ENCODE measurements at places on chromosomes 16 and 17.

DNA sequence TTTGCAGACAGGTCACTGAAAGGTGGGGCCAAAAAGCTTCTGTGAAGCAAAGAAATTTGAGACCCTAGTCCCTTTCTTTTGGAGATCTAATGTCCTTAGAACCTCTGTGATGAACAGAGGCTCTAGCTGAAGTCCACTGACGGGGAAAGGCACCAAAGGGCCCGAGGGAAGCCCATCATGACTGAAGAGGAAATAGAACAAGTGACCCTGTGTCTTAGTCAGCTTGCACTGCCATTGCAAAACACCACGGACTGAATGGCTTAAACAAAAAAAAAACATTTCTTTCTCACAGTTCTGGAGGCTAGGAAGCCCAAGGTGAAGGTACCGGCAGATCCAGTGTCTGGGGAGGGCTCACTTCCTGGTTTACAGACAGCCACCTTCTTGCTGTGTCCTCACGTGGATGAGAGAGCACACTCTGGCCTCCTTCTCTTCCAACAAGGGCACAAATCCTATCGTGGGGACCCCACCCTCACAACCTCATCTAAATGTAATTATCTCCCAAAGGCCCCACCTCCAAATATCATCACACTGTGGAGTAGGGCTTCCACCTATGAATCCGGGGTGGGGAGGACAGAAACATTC is 24.3 kb upstream of the ASGR2 start:
- H3K4me1 ChIP-seq: no peaks in the 10 kb centered on the region
- H3K36me3 ChIP-seq: no peaks in the 10 kb centered on the region
- no peak overlapping the region for H3K4me3 ChIP-seq
- H3K27ac ChIP-seq: no peak overlapping the region
- peaks cover 34% of the 10 kb centered on the region for H3K27me3 ChIP-seq

DNA sequence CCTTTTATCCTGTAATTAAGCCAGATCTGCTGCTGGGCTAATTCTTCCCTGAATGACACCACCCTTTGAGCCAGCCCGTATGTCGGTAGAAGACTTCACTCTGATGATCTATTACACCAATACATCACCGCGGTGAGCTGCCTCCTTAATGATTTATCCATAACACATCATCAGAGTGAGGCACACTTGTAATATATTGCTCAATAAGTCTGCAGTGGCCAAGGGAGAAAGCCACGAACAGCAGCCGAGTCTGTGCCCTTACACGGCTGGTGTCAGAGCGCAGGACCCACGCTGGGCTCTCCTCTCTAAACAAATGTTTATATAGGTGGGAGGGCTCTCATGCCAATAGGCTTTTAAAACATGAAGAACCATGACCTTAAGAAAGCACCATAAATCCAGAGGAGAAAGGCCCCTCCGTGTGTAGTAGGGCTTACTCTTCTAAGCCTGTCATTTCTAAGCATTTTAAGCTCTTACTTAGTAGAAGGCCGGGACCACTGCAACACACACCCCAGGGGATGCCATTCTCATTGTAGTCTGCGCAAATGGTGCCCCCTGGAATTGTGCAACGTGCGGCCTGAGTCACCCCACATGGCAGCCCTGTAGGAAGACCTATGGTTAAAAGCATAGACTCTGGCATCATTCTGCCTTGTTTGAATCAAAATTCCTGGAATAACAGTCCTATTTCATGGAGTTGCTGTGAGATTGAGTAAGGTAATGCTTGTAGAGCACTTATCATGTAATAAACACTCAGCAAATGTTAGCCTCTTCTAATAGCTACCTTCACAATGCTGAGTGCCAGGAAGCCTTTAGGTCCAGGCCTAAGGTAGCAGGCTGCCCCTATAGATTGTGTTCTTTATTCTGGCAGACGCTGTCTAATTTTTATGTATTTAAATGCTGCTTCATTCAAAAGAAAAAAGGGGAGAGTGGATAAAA is 26.1 kb downstream of the MRPS23 start:
- H3K27me3 ChIP-seq: peaks cover 14% of the 10 kb centered on the region
- H3K4me1 ChIP-seq: peaks cover 12% of the 10 kb centered on the region
- no peak overlapping the region for H3K4me3 ChIP-seq
- no peaks in the 10 kb centered on the region for H3K36me3 ChIP-seq
- peak; percentile 58 for DNase-seq

DNA sequence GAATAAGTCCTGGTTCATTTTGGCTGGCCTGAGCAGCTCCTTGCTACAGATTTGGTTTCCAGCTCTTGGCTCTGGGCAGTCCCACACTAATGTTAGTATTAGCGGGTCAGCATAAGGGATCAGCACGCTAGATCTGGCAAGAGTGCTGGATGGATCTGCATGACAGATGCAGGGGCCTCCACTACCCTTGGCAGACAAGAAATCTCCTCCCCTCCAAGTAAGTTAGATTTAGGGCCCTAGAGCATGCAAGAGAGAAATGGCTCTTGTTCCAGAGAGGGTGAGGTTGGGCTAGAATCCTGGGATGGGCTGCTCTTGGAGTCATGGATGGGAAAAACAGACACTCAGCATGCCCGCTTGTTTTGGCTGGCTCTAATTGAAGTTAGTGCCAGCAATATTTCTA is 414.3 kb downstream of the RBFOX1 start:
- H3K27me3 ChIP-seq: no peaks in the 10 kb centered on the region
- no peak for DNase-seq
- H3K4me3 ChIP-seq: no peak overlapping the region

- H3K4me1 ChIP-seq: no peaks in the 10 kb centered on the region
- no peak overlapping the region for H3K27ac ChIP-seq
- no peaks in the 10 kb centered on the region for H3K36me3 ChIP-seq
- no peak overlapping the region for H3K4me3 ChIP-seq
Measured at GRCh38 chr17:27834571-27834970, 34.2 kb upstream of the NOS2 start.

DNA sequence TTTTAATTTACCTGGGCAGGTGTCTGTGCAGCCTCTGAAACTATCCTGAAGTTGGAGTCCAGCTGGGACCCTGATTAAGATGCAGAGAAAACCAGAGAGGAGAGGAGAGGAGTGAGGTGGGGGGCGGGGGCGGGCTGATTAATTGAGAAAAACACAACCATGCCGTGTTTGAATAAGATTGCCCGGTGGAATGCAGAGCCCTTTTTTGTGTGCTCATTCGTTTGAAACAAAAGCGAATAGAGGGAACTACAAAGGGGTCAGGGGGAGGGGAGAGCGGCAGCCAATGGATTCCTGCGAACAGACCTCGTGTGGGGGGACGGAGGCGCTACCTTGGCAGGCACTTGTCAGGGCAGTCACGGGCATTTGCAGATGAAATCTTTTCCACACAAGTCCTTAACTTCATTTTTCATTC is 355.8 kb downstream of the SOX9 start:
- H3K4me3 ChIP-seq: no peak overlapping the region
- no peaks in the 10 kb centered on the region for H3K4me1 ChIP-seq

DNA sequence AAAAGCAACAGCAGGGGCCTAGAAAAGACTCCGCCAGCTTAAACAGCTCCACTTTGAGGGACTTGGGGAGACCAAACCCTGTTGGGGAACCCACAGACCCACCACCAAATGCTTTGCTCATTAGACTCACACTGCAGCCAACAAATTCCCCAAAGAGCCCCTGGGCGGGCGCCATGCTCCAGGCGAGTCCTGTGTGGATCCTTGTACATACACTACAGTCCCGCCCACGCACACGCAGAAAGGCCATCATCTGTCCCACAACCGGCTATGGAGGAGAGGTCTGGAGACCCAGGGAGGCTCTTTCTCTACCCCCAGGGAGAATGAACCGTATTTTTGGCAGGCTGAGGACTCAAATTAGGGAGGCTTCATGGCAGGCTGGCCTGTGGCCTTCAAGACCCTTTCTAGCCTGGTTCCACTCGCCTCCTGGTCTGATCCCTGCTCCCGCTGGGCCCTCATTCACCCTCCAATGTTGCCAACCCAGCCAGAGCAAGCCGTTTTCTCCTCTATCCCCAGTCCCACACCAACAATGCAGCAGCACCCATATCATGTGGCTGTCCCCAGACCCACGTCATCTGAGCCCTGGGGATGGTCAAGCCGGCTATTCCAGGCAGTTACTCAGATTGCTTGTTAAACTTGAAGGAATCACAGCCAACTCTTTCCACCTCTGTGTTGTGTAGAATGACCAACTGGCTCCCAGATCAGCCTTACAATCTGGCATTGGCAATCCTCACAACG is 27.2 kb downstream of the ZNF423 start:
- H3K27ac ChIP-seq: no peak overlapping the region
- no peak for DNase-seq
- H3K4me1 ChIP-seq: no peaks in the 10 kb centered on the region
- H3K27me3 ChIP-seq: no peaks in the 10 kb centered on the region

- no peaks in the 10 kb centered on the region for H3K4me1 ChIP-seq
- no peak overlapping the region for H3K27ac ChIP-seq
- no peaks in the 10 kb centered on the region for H3K36me3 ChIP-seq
- H3K27me3 ChIP-seq: no peaks in the 10 kb centered on the region
- no peak overlapping the region for H3K4me3 ChIP-seq
Measured at GRCh38 chr16:89641458-89642119, 15.9 kb downstream of the CHMP1A start.

GRCh38 chr17:38970804-38971203 is 3.6 kb upstream of the FBXO47 start:
- H3K27me3 ChIP-seq: no peaks in the 10 kb centered on the region
- H3K27ac ChIP-seq: no peak overlapping the region
- DNase-seq: no peak
- peaks cover 5% of the 10 kb centered on the region for H3K4me1 ChIP-seq
- no peaks in the 10 kb centered on the region for H3K36me3 ChIP-seq
- no peak overlapping the region for H3K4me3 ChIP-seq

DNA sequence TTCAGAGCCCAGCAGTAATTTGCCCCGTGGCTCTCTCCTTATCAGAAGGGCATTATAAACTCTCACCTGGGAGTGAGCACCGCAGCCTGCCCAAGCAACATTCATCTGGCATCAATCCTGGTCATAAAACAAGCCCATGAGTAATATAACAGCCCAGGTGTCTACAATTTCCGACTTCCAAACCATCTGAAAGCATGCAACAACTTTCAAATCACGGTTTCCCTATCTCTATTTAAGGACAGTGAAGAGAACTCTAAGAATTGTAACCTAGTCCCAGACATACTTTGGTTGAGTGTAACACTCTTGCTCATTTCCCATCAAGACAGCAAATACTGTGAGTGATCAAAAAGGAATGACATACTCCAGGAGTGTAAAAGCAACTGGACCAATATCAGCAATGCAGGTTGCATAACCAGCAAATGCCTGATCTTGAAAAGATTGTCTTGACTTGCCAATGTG is 487.4 kb upstream of the SOX9 start:
- H3K4me1 ChIP-seq: peaks cover 48% of the 10 kb centered on the region
- H3K4me3 ChIP-seq: peak overlapping the region; percentile 43
- H3K27me3 ChIP-seq: no peaks in the 10 kb centered on the region

- 0 out of 2 replicates have a peak, but pooled peaks cover 4% of the 10 kb centered on the region for H3K4me1 ChIP-seq
- H3K4me3 ChIP-seq: no peak overlapping the region
- H3K36me3 ChIP-seq: no peaks in the 10 kb centered on the region
- H3K27me3 ChIP-seq: no peaks in the 10 kb centered on the region
- no peak overlapping the region for H3K27ac ChIP-seq
Measured at GRCh38 chr17:354651-355556, 2.3 kb upstream of the RPH3AL start.
